ENCODE measurements at places on chromosomes 3 and 15. TPM values are rescaled to one million over a fixed set of nuclear protein-coding genes. Genes with fewer than 3 reads are reported as not detected.

The ERC2 gene
- 1.4 TPM for total RNA-seq

The NRG4 gene
- total RNA-seq, result not detected

The IL20RB gene
- 0.75 TPM for total RNA-seq

The EFCAB12 gene
- not detected for total RNA-seq

The C2CD4A gene
- not detected for total RNA-seq

The POMGNT2 gene
- total RNA-seq, result 39.6 TPM

The RARRES1 gene
- 93.0 TPM for total RNA-seq

The TUSC7 gene
- total RNA-seq, result not detected

The ZIC4 gene
- not detected for total RNA-seq

The NUDT16 gene
- total RNA-seq, result 34.0 TPM

The SLC25A20 gene
- 13.3 TPM for total RNA-seq

The GOLGA8T gene
- not detected for total RNA-seq

The FEZF2 gene
- not detected for total RNA-seq

The TTC21A gene
- 8.6 TPM for total RNA-seq

The GOLGA6L4 gene
- 1.4 TPM for total RNA-seq

The SCN11A gene
- 0.71 TPM for total RNA-seq

The MOBP gene
- total RNA-seq, result not detected

The ZNF35 gene
- 11.1 TPM for total RNA-seq

The HRH1 gene
- 5.6 TPM for total RNA-seq

The ONECUT1 gene
- total RNA-seq, result not detected

The RASL12 gene
- total RNA-seq, result 123 TPM

The EPB42 gene
- total RNA-seq, result not detected

The TMCO5A gene
- not detected for total RNA-seq

The SERPINI2 gene
- total RNA-seq, result 0.32 TPM

The ALDH1A3 gene
- total RNA-seq, result 131 TPM

The ITPKA gene
- total RNA-seq, result 0.83 TPM

The MYZAP gene
- total RNA-seq, result 274 TPM

The ECE2 gene
- 0.42 TPM for total RNA-seq

The ZNF662 gene
- total RNA-seq, result 4.8 TPM

The MASP1 gene
- 0.97 TPM for total RNA-seq

The VGLL3 gene
- total RNA-seq, result 34.7 TPM

The TKT gene
- 524 TPM for total RNA-seq

The BNC1 gene
- 0.83 TPM for total RNA-seq

The TAGLN3 gene
- total RNA-seq, result 1.7 TPM

The SPTSSB gene
- not detected for total RNA-seq

The UBE2E2 gene
- 122 TPM for total RNA-seq

The CCDC33 gene
- not detected for total RNA-seq

The FBXL22 gene
- 81.6 TPM for total RNA-seq

Data from esophagus muscularis mucosa (tissue), 4 donors.